RWPE2 (cell line): ENCODE measurements at places on chromosomes 12 and 14.
A peak's percentile ranks its signal among the peaks of the same experiment; 100 is the strongest.

DNA sequence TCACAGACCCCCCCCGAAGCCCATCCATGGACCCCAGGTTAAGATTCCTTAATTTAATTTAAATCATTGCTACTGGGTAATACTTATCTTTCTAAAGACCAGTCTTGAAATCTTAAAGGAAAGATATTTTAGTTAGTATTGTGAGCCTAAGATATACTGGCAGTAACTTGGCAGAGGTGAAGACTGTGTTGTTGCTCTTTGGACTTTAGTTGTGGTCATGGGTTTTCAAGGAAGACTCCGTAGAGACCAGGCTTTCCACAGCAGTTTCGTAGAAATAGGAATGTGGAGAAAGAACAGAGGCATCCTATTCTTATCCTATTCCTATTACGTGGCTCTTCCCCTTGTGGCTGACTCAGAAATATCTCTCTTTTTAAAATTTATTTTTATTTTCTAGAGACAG, 99.0 kb downstream of the SCN8A start:
- no peak for DNase-seq

GRCh38 chr14:102571043-102571442, 21.4 kb upstream of the RCOR1 start:
- DNase-seq = no peak

- DNase-seq = no peak
Measured at GRCh38 chr12:7450667-7451066, 6.7 kb upstream of the CD163L1 start.

- no peak for DNase-seq
Measured at GRCh38 chr14:76073717-76074116, 78.0 kb upstream of the GPATCH2L start.

GRCh38 chr12:132451172-132451835, 38.6 kb upstream of the FBRSL1 start:
- peak; percentile 48 for DNase-seq

DNA sequence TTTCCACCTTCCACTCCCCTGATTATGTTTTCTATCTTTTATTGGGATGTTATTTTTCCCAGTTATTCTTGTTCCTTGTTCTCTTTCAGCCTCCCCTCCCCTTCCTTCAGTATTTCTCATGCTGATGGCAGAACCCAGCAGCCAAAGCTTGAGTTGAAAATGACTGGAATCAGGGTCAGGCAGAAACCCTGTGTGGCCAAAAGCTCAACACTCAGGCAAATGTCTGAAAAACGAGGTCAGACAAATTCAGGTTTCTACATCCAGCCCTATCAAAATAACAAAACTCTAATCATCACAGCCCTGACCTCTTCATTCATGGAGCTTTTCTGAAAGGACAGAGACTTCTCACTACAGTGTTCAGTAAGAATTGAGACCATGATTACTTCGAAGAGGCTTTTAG, 134.6 kb downstream of the PTPRR start:
- no peak for DNase-seq

DNA sequence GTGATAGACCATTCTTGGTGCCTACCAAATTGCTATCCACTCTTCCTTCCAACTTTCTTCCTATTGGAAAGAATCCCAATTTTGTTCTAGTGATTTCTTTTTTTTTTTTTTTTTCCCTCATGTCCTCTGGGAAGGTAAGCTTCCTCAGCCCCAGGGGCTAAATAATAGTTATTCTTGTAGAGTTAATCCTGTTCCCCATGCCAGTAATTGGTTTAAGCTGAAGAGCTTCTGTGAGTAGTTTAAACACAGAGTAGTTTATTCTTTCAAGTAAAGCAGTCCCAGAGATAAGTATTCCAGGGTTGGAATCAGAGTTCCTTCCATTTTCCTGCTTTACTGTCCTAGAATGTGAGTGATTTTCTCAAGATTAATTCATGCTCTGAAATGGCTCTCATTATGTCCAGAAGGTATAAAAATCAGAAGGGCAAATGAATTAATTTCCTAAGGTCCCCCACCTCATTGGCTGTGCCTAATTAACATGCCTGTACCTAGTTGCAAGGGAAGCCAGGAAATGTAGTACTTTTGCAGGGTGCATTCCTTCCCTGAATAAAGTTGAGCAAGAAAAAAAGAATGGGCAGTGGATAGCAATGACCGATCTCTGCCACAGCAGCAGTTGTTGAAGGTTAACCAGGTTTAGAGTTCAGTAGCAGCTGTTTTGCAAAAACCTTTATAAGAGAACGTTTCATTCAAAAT, 97.8 kb downstream of the PLEKHA5 start:
- DNase-seq = no peak

DNA sequence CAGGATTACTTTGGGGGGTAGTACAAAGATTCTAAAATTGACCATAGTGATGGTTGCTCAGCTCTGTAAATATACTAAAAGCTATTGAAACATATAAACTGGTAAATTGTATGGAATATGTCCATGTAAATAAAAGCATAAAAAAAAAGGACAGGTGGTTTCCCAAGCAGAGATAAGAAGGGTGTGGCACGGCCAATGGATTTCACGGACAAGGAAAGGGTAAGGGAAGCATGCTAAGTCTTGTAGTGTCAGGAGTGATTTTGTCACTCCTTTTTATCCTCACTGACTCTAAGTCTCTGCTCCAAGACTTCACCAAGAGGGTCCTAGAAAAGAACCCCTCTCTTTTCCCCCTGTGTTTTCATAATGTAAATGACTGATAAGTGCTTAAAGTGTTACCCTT, 229.2 kb downstream of the SPTSSA start:
- no peak for DNase-seq

GRCh38 chr12:52906191-52906601, 1.3 kb upstream of the KRT8 start:
- DNase-seq = peak; percentile 76

GRCh38 chr12:62694632-62695031, 228.0 kb downstream of the MON2 start:
- DNase-seq = no peak

DNA sequence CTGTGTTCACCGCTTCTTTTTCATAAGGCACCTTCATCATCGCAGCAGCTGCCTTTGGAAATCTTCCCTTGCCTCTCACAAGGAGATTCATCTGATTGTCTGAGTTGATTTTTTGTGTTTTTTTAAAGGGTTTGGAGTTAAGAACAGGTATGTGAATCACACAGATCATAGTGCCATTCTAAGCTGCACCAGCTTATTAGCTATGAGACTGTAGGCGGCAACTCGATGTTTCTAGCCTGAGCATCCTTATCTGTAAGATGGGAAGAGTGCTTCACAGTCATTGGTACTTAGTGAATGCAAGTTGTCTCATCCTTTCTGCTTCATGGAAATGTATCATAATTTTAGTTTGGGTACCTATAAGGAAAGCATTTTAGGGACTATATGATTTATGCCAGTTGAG, 32.0 kb downstream of the SLC25A29 start:
- DNase-seq = no peak

- DNase-seq = no peak
Measured at GRCh38 chr12:111120578-111120977, 200.2 kb upstream of the MYL2 start.

DNA sequence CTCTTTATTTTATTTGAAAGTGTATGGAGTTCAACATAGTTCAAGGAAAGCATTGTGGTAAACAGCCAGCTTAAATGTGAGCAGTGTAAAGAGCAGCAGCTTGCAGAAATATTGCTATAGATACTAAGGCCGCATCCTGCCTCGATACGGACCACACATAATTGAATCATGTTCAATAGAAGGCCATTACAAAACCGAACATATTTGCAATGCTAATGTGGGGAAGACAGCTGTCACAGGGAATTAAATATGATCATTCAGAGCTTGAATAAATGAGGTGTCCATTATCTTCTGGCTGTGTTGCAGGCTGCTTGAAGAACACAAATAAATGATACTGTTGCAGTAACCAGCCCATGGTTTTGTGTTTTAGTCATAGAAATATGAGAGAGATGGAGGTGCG, 173.2 kb downstream of the BRMS1L start:
- DNase-seq = no peak

DNA sequence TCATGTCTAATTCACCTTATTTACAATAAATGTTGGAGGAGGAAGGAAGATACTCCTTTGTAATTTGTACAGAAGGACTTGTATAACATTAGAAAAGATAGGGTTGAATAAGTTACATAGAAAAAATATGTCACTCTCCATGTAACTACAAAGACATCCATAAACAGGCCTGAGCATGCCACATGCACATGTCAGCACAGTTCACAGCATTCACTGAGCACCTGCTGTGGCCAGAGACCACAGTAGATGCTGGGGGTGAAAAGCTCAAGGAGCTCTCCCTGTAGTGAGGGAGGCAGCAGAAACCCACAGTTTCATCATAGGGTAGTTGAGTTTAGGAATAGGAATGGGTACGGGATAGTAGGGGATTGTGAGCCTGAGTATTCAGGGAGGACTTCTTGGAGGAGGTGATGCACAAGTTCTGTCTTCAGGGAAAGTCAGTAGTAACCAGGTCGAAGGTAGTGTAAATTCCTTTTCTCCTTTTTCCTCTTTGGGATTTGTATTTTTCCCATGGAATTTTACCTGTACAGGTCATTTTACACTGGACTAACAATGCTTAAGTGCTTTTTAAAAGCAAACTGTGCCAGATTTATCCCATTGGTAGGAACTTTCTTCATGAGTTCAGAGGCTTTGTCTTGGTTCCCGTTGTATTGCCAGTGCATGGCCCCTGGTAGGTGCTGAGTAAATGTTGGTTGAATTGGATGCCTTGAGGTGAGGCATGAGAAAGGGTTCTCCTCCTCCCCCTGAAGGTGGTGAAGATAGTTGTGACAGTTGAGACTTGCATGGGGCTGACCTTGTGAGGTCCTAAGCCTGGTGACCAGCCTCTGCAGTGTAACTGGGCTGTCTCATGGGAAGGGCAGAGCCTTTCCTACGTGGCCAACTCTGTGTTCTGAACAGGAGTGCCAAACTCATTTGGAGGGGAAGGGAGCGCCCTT, 20.2 kb downstream of the PRKCH start:
- DNase-seq = no peak

DNA sequence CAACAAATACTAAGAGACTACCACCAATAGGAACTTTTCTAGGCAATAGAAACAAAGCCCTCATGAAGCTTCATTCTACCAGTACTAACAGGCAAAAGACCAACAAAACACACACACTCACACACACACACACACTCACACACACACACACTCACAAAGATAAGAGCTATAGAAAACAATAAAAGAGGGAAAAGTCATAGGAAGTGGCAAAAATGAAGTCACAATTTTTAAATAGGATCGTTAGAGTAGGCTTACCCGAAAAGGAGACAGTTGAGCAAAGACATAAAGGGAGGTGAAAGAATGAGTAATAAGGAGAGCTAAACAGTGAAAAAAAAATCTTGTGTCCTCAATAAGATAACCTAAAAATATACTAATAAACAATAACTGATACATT, 66.5 kb downstream of the C2CD5 start:
- no peak for DNase-seq

DNA sequence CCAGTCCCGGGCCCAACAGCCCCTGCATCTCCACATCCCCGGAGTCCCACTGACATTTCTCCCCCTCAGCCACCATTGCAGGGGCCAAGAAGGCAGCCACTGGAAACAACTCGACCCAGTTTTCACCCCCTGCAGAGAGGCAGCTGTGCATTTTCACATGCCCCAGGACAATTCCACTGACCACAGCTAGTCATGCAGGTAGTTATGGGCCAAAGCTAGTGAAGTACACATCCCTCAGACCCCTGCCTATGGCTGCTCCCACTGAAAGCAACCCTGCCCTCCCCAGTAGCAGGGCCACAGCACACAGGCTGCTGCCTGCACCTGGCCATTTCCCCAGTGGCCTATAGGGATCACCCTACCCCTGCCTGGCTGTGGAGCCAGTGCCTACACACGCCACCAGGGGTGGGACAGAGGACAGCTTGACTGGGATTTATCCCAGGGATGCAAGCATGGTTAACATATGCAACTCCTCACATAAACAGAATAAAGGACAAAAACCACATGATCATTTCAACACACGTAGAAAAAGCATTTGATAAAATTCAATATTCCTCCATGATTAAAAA, 154.0 kb downstream of the NDUFA12 start:
- DNase-seq = no peak

GRCh38 chr12:12933742-12934141, 18.2 kb downstream of the GPRC5D start:
- DNase-seq = no peak

DNA sequence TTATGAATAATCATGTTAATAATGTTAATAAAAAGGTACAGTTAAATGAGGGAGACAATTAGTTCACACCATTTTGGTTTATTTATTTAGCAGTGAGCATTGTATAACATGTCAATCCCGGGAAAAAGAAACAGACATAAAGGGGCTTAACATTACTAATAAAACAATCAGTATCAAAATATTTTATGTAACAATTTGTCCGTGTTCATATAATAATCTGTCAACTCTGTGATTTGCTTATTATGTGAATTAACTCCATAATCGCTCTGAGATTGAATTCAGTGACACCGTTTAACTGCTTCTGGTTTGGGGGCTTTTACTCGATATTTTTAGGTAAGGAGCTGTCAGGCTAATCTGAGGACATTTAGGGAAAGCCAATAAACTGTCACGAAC, 95.8 kb upstream of the HMGA2 start:
- no peak for DNase-seq

- DNase-seq = no peak
Measured at GRCh38 chr14:95288672-95289322, 30.9 kb downstream of the CLMN start.

- DNase-seq = no peak
Measured at GRCh38 chr12:64682572-64683277, 72.4 kb downstream of the RASSF3 start.

- DNase-seq = no peak
Measured at GRCh38 chr14:68779761-68780323, 13.0 kb downstream of the ZFP36L1 start.

GRCh38 chr14:99722741-99723140, 38.6 kb downstream of the CYP46A1 start:
- no peak for DNase-seq

- no peak for DNase-seq
Measured at GRCh38 chr14:106442857-106443256, 916.5 kb downstream of the TMEM121 start.

- DNase-seq = no peak
Measured at GRCh38 chr12:77821699-77822203, 8.9 kb upstream of the NAV3 start.

GRCh38 chr12:60630796-60631195, 1035.0 kb downstream of the SLC16A7 start:
- no peak for DNase-seq

GRCh38 chr14:91315844-91316267, 71.4 kb upstream of the GPR68 start:
- no peak for DNase-seq

- no peak for DNase-seq
Measured at GRCh38 chr14:97887690-97888089, 1090.5 kb downstream of the VRK1 start.

DNA sequence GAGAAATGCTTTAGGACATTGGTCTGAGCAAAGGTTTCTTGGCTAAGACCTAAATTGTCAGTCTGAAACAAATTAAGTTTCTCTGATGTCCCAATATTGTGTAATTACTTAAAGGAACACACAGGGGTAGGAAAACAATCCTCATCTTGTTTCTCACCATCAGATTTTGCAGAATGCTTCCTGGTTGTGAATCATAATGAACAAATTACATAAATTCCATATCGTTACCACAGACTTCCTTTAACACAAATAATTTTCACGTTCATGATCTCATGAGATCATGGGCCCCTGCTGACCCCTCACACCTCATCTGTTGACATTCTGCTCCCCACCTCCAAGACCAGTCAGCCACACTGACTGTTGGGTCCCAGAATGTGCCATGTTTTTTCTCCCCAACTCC, 194.1 kb downstream of the MON2 start:
- no peak for DNase-seq
